ENCODE measurements at places on chromosomes 4 and X.

DNA sequence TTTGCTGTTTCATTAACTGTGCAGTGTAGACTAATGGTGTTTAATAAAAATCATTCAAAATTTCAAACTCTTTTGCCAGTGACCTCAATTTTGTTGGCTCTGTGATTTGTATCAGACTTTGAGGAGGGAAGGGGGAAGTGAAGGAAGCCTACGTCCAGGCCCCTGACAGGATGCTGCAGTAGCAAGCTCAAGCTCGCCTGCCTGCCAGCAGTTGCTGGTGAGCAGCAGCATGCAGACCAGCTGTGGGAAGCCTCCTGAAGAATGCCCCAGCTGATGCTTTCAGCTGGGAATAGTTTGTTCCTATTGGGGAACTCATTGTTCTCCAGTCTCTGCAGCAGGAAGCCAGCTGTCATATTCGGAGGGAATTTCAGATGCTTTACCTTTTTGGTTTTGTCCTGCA, 495.2 kb downstream of the AFF2 start:
- DNase-seq, result no peak

DNA sequence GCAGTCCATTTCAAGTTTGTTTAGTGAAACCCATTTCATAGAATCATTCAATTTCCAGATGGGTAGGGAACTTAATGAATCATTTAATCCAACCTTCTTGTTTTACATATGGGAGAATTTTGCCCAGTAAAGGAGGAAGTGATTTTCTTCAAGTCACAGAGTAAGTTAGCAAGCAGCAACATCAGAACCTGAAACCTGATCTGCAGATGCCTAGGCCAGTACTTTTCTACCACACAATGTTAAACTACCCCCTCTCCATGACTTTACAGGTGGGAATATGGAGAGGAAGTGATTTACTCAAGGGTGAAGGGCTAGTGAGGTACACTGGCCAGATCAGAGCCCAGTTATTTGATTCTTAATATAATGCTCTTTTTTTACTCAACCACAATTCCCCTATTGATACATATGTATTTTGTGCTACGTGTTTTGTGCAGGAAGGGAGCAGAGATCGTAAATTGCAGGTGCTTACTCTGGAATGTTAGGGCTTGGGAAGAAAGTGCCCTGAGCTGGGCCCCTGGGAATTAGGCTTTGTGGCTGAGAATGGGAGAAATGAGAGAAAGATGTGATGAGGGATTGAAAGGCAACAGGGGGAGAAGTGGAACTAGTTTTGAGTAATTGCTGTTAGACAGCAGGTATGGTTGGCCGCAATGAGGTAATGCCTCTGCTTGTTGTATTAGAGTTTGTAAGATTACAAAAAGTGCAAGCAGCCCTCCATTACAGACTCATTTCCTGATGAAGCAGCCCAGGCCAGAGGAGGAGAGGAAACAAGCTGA, 6.8 kb downstream of the LHFPL1 start:
- DNase-seq, result no peak

DNA sequence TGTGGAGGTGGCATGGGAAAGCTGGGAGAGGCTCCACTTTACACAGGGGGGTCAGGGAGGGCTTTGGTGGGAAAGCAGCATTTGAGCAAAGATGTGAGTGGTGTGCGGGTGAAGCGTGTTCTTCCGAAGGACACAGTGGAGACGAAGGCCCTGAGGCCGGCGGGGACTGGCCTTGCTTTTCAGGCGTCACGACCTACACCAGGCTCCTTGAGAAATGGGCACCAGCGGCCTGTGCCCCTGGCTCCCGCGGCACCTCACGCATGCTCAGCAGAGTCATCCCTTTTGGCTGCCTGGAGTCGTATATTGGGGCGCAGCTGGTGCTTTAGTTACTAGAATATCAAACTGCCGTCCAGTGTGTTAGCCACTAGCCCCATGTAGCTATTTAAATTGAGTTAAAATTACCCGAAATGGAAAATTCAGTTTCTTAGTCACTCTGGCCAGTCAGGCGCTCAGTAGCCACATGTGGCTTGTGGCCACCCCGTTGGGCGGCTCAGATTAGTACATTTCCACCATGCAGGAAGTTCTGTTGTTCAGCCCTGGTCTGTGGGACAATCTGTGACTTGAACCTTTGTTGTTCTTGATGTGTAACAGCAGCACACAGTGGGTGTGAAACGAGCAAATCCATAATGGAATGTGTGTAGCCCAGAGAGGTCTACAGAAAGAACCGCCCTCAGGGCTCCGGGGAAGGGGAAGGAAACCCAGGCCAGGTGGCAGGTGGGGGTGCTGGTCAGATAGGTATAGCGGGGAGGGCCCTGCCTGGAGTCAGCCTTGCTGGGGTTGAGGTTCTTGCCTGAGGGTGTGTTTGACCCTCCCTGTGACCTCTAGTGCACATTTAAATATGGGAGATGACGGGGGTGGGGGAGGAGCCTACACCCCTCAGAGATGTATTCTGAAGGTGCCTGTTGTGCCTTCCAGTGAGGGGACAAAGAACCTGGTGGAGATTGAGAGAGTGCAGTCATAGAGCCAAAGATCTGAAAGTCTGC, 30.4 kb downstream of the TBC1D14 start:
- no peak for DNase-seq

GRCh38 chrX:134247492-134247891, 10.5 kb downstream of the CCDC160 start:
- no peak for DNase-seq

- DNase-seq, result no peak
Observed at GRCh38 chr4:138749303-138749702, 266.3 kb upstream of the NOCT start.

DNA sequence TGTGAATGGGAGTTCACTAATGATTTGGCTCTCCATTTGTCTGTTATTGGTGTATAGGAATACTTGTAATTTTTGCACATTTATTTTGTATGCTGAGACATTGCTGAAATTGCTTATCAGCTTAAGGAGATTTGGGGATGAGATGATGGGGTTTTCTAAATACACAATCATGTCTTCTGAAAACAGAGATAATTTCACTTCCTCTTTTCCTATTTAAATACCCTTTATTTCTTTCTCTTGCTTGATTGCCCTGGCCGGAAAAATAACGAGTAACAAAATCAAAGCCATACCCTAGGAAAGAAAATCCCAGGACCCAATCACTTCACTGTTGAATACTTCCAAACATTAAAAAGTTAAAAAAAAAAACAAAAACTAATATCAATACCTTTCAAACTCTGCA, 67.7 kb upstream of the UGT2B4 start:
- DNase-seq, result no peak

DNA sequence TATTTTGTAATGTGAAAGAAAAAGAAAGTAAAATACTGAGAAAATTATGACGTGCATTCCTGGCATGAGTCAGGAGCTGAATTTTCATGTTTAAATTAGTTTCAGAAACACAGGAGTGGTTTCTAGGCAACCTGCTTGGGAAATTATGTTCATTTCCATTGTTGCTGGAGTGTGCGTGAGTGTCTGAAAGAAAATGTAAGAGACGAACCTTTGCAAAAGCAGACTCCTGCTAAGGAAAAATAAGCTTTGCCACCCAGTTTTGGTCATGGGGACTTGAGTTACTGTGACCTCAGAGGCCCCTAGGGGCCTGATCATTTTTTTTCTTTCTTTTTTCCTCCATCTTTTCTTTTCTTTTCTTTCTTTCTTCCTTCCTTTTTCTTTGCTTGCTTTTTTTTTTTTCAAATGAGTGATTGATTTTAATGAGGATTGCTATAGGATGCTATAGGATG, 18.8 kb upstream of the CHRNA9 start:
- no peak for DNase-seq

GRCh38 chrX:98755912-98756311, 1654.2 kb downstream of the PCDH19 start:
- DNase-seq, result no peak

DNA sequence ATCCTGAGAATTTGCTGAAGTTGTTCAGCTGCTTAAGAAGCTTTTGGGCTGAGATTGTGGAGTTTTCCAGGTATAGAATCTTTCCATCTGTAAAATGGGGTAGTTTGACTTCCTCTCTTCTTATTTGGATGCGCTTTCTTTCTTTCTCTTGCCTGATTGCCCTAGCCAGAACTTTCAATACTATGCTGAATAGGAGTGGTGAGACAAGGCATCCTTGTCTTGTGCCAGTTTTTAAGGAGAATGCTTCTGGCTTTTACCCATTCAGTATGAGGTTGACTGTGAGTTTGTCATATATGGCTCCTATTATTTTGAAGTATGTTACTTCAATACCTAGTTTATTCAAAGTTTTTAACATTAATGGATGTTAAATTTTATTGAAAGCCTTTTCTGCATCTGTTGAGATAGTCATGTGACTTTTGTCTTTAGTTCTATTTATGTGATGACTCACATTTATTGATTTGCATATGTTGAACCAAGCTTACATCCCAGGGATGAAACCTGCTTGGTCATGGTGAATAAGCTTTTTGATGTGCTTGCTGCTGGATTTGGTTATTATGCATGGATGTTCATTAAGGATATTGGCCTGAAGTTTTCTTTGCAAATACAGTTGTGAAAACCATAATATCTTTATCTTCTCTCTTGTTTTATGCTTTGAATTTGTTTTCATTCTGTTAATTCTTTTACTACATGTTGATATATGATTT, 573.8 kb upstream of the NDST4 start:
- no peak for DNase-seq

- no peak for DNase-seq
Observed at GRCh38 chr4:152942346-152942745, 6.2 kb downstream of the FHDC1 start.

- no peak for DNase-seq
Observed at GRCh38 chr4:4492161-4492847, 49.5 kb downstream of the STX18 start.

GRCh38 chr4:105140684-105141490, 5.8 kb upstream of the TET2 start:
- no peak for DNase-seq

GRCh38 chr4:2141762-2142451, 82.8 kb downstream of the NAT8L start:
- DNase-seq, result no peak

DNA sequence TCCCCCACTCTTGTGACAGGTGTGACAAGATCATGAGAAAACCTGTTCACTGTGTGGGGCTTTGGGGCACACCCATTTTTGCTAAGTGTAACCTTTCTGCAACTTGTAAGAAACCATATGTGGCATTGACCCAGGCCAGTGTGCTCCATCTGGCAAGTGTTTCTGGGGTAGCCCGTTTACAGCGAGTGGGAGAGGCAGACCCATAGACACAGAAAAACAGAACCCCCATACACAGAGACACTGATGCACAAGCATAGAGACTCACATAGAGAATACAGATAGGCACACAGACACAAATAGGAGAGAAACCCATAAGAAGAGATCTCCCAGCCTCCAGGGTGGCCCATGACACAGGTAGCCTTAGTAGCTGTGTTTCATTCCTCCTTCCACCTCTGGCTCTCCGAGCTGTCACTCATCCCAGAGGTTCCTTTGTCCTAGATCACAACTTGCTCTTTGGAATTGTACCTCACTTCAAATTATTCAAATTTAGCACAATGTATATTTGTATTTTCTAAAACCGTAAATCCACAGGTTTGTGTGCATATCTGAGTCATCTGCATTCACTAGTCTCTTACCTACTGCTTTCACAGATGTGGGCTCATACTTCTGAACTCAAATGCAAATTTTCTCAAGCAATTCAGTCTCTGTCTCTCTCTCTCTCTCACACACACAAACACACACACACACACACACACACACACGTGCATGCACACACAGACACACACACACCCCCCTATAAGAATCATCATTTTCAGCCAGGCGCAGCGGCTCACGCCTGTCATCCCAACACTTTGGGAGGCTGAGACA, 114.4 kb downstream of the SH3KBP1 start:
- DNase-seq, result no peak

DNA sequence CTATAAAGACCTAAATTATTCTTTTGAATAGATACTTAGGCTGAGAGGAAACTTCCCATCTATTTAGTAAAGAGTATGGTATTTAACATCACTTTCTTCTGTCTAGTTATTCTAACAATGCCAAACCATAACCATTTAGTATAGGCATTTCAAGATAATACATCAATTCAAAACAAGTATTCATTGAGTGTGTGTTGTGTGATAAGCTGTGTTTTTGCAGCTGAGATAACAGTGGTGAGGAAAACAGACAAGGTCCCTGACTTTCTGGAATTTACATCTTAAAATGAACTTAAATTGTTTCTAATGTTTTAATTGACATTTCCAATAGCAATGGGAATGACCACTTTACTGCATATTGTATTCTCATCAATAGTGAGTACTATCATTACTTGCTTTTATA, 22.4 kb upstream of the TSPAN5 start:
- no peak for DNase-seq

- DNase-seq, result no peak
Observed at GRCh38 chr4:176735300-176735699, 57.4 kb downstream of the VEGFC start.

GRCh38 chrX:19070555-19070994, 51.7 kb downstream of the ADGRG2 start:
- DNase-seq, result no peak

GRCh38 chr4:146482788-146483187, 39.0 kb downstream of the SLC10A7 start:
- no peak for DNase-seq

- no peak for DNase-seq
Observed at GRCh38 chr4:153451911-153452657, 14.1 kb upstream of the TMEM131L start.

DNA sequence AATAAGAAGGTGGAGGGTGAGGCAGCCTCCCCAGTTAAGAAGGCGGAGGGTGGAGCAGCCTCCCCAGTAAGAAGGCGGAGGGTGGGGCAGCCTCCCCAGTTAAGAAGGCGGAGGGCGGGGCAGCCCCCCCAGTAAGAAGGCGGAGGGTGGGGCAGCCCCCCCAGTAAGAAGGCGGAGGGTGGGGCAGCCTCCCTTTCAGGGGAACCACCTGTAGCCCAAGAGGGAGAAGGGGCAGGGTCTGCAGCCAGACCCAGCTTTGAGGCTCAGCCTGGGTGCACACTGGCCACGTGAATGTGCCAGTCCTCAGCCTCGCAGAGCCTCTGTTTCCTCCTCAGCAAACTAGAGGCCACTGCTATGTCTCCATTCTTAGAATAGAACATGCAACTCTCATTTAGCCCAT, 52.6 kb downstream of the HMX1 start:
- no peak for DNase-seq

DNA sequence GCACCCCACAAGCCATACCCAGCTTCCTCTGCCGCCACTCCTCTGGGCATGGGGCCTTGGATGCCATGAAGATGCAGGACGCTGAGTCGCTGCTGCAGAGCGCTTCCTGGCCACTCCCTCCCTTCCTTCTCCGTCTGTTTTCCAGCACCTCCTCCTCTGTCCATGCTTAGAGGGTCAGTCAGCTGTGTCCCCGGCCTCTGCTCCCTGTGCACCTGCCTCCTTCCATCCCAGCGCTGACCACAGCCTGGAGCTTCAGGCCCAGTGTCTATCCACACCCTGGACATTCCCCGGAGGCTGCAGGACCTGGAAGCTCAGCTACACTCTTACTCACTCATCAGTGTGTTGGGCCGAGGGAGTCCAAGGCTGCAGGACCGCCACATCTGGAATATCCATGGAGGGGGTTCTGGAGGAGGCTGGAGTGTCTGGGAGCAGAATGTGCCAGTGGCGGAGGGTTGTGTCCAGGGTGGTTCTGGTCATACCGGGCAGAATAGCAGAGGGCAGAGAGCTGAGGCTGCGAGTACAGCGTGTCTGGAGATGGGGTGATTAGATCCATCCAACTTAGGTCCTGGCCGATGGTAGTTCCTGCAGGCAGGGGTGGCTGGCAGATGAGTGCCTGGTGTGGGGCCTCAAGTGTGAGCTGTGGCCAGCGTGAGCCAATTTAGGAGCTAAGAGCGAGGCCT, 58.6 kb upstream of the ADRA2C start:
- DNase-seq, result no peak
